ENCODE measurements at places on chromosomes 4 and X.
A peak's percentile ranks its signal among the peaks of the same experiment; 100 is the strongest.

DNA sequence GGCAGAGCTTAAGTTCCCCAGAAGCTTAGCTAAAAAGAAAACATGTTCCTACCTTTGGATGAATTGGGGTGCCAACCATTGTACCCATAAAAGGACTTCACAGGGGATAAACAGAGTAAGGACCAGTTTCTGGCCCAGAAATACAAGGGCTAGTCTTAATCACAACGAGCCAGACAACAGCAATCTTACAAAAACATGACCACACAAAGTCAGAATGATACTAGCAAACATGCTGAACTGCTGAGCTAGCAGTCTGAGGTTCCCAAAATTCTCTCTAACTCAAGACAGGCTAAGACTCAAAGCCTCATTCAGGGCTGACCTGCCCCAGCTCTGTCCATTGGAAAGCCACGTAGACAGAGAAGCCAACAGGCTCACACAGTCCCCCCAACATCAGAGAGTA, 40.3 kb downstream of the ATP11C start:
- DNase-seq = no peak

GRCh38 chr4:168511780-168512489, 15.1 kb downstream of the PALLD start:
- DNase-seq = peak; percentile 25

DNA sequence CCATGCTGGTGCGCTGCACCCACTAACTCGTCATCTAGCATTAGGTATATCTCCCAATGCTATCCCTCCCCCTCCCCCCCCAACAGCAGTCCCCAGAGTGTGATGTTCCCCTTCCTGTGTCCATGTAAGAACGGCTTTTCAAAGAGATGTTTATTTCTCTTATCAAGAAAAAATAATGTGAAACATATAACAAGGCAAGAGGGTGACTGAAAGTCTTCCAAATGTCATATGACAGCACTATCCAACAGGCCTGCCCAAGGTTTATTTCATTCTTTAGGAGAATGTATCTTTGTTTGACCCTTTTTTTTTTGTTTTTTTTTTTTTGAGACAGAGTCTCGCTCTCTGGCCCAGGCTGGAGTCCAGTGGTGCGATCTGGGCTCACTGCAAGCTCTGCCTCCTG, 29.9 kb upstream of the REPS2 start:
- no peak for DNase-seq

GRCh38 chr4:181166742-181167399, 1076.3 kb upstream of the TENM3 start:
- DNase-seq = no peak

GRCh38 chr4:98150092-98150761, 7.0 kb upstream of the STPG2 start:
- DNase-seq = no peak

DNA sequence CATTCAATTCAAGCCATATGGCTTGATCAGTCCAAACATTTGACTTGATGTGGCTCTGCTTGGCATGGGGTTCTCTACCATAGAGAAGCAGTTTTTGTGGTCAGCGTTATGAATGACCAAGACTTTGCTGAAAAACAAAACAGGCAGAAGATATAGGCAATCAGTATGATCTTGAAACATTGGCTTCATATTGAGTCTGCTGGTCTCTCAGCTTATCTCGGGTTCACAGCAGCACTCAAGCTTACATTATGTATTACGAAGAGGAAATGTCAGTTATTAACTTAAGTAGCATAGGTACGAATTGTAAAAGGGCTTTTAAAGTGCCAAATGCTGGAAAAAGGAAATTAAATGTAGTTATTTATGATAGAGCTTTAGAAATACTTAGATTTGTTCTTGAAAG, 99.0 kb downstream of the AFF2 start:
- DNase-seq = no peak

- DNase-seq = no peak
Observed at GRCh38 chr4:61427099-61427817, 227.1 kb downstream of the ADGRL3 start.

- DNase-seq = no peak
Observed at GRCh38 chr4:158003212-158003611, 169.6 kb downstream of the GASK1B start.

DNA sequence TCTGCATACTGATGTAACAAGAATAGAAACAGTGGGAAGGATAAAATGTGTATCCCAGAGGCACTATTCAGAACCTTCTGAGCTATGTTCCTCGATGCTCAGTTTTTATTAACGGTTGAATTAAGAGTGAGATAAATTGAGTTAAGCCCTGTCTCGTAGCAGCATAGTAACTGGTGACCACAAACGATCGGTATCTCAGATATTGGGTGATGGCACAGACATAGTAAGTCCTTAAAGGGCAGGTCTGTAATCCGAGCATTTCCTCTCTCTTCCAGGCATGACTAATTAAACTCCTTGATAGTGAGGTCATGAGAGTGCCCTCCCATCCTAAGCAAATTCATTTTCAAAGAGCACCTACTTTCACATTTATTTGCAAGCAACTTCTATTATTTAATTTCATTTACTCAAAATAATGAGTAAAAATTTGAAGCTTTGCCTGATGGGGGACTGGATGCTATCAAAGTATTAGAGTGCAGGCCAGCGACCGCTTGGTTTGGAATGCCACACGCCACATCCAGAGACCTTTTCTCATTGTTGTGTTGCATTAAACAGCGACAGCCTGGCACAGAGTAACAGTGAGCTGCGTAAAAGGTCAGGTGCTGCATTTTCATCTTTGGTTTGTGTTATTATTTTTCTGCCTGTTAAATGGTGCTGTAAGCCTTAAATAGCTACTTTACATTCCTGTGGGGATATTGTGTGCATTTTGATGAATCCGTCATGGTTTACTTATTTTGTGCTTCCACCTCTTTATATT, 101.9 kb downstream of the PCDH7 start:
- no peak for DNase-seq

DNA sequence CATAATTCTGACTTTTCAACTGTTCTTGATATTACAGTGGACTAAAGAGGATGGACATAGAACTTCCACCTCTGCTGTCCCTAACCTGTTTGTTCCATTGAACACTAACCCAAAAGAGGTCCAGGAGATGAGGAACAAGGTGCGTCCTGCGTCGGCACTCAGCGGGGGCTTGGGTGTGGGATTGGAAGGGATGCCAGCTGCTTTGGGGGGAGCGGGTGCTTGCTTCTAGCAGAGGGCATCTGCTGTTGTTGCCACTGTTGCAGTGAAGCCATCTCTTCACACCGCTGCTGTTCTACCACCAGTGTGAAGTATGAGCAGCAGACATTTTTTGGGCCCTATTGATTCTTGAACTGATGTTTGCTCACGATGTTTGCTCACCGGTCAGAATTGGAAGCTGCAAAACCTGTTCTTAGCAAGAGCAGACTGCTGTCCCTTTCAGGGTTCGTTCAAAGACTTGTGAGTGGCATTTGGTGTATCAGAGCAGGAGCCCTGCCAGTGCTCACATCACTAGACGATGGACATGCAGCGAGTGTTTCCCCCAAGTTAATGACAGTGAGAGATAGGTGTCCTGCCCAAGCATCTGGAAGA, 55.4 kb downstream of the NOP14 start:
- DNase-seq = no peak

DNA sequence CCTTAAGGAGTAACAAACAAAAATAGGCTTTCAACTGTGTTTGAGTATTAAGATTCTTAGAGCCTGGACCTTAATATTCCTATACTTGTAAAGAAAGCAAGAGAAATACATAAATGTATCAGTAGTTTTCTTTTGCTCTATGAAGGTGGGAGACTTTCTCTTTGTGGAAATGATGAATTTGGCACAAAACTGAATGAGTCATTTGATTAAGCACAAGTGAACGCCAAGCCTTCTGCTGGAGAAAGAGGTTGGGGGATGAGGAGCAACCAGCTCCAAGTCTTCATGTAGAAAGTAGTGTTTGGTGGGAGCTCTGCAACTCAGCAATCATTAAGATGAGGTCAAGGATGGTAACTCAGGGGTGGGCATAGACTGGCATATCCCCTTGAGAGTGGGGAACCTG, 49.6 kb downstream of the MEPE start:
- no peak for DNase-seq

GRCh38 chr4:102354671-102355454, 9.6 kb upstream of the SLC39A8 start:
- no peak for DNase-seq

- DNase-seq = no peak
Observed at GRCh38 chr4:8255698-8256441, 13.7 kb upstream of the HTRA3 start.

- DNase-seq = no peak
Observed at GRCh38 chrX:107766470-107767150, 9.0 kb downstream of the TSC22D3 start.

DNA sequence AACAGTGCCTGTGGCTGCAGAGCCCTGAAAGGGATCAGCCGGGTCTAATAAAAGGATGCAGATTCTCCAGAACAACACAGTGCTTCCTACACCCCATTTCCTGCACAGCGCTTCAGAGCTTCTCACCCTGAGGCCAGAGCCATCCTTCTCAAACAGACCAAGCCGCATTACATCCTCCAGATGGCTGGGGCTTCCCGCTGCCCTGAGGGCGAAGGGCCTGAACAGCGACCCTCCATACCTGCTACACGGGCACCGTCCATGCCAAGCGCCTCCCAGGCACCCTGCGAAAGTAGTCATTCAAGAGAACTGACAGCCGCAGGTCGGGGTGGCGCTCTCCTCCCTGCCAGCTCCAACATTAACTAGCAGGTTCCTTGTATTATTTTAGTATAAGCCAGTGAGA, 36.5 kb downstream of the ACOX3 start:
- DNase-seq = no peak

DNA sequence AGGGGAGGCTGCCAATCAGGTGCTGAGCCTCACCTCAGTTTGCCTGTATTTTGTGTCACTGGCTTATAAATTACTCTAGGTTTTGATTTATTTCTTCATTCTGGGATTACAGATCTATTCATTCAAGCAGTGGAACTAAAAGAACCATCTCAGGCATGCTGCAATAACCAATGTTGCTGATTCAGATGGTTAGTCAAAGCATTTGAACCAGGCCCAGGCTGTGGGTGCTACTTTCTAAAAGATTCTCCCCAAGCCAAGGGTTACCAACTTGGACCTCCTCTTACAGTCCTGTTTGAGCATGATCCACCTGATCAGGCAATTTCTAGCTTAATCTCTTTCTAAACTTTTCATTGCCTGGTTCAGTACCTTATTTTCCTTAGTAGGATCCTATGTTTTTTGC, 67.2 kb downstream of the TMEM131L start:
- no peak for DNase-seq

DNA sequence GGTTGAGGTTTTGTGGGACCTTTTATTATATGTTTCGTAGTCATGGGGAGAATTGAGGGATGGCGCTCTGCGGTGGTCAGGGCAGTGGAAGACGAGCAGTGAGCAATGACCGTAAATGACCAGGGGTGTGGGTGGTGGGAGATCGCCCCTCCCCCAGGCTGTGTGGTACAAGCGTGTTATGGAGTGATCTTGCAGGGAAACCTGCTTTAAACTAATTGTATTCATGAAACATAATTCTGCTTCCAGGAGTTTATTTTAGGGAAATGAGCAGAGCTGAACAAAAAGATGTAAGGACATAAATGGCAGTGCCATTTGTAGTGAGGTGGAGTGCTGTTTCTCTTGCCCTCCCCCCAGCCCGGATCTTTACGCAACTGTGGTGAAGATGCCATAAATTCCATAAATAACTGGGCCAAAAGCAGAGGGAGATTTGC, 20.2 kb downstream of the GYG2 start:
- no peak for DNase-seq

- no peak for DNase-seq
Observed at GRCh38 chr4:30968926-30969325, 248.8 kb downstream of the PCDH7 start.

- DNase-seq = no peak
Observed at GRCh38 chrX:122119361-122119760, 1064.7 kb upstream of the GRIA3 start.

GRCh38 chr4:109547394-109547793, 12.7 kb upstream of the MCUB start:
- DNase-seq = no peak

- no peak for DNase-seq
Observed at GRCh38 chrX:10240918-10241317, 84.1 kb downstream of the CLCN4 start.

DNA sequence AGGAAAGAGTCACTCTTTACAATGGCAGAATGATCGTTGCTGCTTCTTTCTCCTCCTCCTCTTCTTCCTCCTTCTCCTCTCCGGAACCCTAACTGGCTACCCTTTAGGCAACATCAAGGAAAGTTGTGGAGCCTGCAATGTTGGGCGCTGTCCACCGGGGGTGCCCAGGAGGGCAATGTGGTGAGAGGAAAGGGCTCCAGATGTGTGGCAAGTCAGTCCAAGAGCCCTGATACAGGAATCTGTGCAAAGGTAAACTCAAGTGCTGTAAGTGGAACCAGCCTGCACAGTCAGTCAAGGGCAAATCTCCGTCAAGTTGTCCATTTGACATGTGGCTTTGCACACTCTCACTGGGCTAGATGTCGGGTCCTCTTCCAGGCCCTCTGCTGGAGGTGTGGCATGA, 2.8 kb downstream of the RTL5 start:
- no peak for DNase-seq

GRCh38 chr4:60588556-60588955, 611.6 kb upstream of the ADGRL3 start:
- DNase-seq = no peak

DNA sequence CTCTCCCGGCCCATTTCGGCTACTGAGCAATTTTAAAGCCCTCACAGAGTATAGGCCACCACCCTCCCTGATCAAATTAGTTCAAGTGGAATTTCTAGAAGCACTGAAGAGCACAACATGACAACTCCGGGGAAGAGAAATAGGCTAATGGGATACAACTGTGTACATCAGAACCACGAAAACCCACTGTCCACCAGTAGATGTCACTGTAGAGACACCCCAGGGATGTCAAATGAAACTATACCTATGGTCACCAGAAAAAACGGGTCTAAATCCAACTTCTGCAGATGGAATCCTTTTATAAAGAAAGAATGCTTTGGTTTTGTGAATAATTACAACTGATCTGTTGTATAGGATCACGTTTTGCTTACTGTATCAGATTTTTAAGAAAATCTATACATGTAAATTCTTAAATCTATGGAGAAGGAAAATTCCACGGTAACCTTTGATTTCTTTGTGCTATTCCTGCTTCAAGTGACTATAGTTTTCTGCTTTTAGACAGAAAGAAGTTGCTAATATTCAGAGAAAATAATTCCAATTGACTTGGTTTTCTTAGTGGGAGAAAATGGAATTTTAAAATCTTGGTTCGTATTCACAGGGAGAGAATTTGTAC, 29.5 kb upstream of the MAP3K15 start:
- DNase-seq = no peak

GRCh38 chr4:85932500-85933290, 427.2 kb downstream of the MAPK10 start:
- DNase-seq = no peak

GRCh38 chr4:35124106-35124505, 1120.2 kb downstream of the ARAP2 start:
- DNase-seq = no peak

DNA sequence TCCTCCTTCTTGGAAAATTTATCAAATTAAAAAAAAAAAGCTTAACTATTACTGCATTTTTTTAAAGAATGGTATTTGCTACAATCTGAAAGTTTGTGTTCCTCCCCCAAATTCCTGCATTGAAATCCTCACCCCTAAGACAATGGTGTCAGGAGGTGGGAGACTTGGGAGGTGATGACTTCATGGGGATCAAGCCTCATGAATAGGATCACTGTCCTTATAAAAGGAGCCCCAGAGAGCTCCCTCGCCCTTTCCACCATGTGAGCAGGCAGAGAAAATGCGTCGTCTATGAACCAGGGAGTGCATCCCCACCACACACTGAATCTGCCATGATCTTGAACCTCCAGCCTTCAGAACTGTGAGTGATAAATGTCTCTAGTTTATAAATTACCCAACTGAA, 38.0 kb downstream of the DHRSX start:
- no peak for DNase-seq

All from activated naive CD8-positive, alpha-beta T cell treated with anti-CD3 and anti-CD28 coated beads, Interleukin-2, amount 50 U/mL, for 16 hours (primary cell).